ENCODE measurements at places on chromosomes 6 and 20.

GRCh38 chr6:165220045-165220444 lies 89.4 kb downstream of the C6orf118 start:
- DNase-seq: no peak

DNA sequence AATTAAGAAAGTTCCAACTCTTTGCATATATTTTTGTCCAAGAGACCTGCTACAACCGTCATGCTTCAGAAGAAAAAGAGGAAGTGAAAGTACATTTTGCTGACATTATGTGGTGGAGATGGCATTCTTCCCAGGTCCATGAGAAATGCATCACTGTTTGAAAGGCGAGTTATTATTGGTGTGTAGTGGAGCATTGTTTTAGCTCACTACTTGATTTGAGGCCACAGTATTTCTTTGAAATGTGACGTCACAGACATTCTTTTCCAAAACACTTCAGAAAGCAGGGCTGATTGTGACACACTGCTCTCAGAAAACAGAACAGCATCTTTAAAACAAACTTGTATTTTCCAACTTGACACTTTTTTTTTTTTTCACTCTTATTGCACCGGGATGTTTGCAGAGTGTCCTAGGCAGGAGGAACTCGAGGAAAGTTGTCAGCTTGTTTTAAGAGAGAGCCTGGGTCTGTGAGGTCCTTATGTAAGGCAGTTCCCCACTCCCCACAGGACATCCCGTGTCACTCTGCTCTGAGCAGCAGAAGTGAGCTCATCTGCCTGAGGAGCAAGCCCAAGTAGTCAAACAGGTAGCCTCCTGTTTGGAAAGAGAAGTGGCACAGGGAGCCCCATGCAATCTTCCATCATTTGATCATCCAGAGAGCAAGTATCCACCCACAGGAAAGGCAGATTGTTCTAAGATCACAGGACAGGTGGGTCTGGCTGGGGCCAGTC lies 1.1 kb downstream of the SPTLC3 start:
- no peak for DNase-seq

GRCh38 chr6:82144852-82145340 lies 102.6 kb downstream of the IBTK start:
- DNase-seq: no peak

- DNase-seq: no peak
Observed at GRCh38 chr6:35599761-35600658, 87.3 kb upstream of the TULP1 start.

DNA sequence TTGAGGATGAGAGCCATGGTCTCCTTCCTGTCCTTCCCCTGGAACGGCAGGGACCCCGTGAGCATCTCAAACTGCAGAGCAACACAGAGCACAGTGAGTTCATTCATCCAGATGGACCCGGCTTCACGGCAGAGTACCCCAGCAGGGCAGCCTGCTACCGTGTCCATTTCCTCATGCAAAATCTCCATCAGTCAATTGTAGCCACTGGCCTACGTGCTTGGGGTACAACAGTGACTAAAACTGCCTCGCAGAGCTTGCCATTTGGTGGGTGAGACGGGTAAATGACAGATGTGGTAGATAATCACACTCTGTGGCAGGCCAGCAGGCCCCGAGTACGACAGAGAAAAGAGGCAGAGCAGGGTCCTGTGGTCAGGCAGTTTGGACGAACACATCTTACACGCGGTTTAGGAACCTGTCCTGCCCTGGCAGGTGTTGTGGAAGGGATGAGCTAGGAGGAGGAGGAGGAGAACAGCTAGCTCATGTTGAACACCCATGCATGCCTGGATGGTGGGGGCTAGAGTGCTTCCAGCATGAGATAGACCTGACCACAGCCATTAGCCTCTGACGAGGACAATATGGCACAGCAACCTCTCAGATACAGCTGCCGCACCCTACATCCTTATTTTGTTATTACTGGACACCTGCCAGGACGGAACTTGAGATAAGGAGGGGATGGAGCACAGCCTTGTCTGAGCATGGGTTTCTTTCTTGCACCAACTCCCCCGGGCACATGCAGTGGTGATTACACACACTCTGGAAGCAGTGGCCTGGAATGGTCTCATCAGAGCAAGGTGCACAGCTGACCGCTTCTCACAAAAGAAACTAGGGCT lies 95.6 kb downstream of the RAMACL start:
- no peak for DNase-seq

DNA sequence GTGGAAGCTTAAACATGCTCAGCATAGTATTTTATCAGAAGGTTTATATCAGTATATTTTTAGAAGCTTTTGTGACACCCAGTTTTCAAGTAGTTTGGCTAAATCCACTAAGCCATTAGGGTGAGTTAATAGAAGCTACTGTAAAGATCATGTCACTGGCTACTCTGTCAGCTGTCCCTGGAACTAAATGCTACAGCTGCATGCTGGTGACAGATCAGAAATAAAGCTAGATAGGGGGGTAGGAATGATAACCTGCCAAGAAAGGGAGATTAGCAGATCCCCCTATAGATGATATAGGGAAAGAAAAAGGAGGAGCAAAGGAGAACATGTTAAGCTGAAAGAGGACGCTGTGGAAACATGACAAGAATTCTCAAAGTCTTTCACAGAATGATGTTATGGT lies 363.2 kb downstream of the QKI start:
- no peak for DNase-seq

DNA sequence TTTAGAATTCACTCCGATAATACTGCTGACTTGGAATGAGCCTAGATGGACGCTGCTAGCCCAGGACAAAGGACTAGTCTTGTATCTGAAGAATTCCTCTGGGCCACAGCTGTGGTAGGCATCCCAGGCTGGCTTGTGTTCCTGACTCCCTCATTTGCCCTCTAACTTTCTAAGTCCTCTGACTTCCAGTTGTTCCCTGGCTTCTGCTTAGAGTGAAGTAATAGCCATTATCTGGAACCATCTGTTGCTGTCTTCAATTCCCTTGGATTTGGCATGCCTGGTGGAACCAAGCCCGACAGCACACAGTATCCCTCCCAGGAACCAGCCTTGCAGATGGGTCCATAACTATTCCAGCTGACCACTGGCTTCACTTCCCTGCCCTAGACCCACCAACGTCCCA lies 376.0 kb downstream of the SYNE1 start:
- DNase-seq: no peak

DNA sequence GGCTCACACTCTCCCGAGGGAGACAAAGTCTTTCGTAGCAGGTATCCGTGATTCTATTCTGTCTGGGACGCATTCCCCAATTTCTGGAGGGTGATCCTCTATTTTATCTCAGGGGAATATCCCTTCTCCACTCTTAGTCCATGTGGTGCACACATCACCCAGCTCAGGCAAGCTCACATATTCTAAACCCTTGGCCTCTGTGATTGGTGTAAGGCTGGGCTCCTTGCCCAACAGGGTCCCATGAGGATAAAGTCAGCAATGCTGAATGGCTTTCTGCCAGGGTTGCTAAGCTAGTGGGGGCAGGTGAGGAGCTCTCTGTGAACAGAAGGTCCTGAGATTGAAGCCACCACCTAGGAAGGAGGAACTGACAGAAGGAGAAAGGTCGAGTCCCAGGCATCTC lies 137.2 kb downstream of the CDH26 start:
- DNase-seq: no peak

DNA sequence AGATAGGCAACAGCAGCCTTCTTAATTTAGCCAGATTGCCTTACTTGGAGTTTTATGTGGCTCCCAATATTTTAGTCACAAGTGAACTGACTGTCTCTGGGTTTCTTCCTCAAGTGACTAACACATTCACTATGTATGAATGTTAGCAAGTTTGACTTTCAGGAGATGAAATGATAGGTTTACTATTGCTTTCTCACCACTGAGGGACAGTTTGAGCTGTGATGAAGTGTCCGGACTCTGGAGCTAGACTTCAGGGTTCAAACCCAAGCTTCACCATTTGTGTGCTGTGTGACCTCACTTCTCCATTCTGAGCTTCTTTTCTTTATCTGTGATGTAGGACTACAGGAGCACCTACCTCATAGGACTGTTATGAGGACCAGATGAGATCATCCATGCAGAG lies 8.2 kb downstream of the DHX35 start:
- no peak for DNase-seq

DNA sequence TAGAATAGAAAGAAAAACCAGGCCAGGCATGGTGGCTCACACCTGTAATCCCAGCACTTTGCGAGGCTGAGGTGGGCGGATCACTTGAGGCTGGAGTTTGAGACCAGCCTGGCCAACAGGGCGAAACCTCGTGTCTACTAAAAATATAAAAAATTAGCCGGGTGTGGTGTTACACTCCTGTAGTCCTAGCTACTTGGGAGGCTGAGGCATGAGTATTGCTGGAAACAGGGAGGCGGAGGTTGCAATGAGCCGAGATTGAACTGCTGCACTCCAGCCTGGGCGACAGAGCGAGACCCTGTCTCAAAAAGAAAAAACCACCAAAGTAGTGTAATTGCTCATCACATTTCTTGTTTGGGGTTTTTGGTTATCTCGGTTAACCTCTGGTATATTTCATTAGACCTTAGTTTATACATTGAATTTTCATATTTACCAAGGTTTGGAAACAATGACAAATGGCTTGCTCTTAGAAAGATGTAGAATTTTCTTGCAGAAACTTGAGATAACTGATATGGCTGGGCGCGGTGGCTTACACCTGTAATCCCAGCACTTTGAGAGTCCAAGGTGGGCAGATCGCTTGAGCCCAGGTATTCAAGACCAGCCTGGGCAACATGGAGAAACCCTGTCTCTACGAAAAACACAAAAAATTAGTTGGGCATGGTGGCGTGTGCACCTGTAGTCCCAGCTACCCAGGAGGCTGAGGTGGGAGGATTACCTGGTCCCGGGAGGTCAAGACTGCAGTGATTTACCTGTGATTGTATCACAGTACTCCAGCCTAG lies 14.2 kb downstream of the ITCH start:
- DNase-seq: no peak

DNA sequence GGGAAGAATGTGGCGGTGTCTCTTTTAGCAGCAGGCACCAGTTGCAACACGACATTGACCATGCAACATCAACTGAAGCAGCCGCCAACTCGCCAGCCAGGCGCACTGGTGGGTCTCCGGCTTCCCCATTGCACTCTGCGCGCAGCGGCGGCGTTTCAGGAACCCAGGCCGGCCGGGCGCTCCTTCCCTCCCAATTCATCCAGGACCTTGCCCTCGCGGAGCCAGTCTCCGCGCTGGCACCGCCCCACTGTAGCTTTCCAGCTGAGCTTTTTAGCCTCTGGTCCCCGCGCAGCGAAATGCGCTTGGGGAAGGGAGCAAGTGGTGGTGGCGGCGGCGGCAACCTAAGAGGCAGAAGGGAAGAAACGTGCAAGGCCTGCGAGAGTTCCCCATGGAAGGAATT lies 297.9 kb upstream of the RIMS1 start:
- no peak for DNase-seq

DNA sequence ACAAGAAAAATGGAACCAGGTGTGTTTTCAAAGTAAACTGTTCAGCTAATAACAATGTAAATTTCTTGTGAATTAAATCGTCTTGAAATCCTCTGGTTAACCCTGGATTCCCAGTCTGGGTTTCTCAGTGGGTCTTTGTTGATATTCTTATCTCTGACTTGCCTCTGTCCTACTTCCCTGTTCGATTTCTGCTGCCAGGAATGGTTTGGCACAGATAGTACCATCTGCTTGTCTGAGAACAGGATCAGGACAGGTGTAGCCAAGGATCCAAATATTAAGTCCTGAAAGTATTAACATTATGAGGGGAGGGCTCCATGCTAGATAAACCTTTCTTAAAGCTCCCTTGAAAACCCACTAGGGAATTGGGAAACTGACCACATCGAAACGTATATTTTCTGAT lies 30.1 kb downstream of the ARFGEF2 start:
- no peak for DNase-seq

DNA sequence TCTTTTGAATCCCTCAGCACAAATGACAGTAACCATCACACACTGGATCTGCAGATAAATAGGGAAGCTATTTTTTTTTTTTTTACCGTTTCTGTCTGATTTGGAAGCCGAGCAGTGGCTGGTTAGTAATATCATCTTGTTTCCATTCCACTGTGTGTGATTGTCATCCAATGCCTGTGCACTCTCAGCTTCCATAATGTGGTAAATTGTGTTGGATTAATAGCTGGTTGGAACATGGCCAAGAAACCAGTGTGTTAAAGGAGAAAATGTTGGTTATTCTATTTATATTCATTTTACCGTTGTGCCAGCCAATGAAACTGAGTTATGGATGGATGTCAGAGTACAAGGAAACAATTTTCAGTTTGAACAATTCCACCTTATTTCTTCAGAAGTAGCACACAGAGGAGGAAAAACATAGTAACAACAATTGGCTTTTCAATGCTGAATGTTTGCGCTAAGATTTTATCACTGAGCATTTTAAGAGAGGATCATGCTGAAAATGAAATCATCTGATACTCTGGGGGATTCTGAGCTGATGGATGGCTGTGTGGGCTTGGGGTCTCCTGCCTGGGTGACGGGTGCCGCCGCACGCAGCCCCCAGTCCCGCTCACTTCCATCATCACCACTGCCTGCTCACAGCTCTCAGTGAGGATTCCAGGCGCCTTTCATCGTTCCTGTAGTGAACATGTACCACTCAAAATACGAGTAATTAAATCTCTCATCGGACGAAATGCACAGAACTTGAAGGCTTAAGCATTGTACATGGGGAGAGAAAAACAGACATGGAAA lies 40.7 kb upstream of the EXOC2 start:
- no peak for DNase-seq

DNA sequence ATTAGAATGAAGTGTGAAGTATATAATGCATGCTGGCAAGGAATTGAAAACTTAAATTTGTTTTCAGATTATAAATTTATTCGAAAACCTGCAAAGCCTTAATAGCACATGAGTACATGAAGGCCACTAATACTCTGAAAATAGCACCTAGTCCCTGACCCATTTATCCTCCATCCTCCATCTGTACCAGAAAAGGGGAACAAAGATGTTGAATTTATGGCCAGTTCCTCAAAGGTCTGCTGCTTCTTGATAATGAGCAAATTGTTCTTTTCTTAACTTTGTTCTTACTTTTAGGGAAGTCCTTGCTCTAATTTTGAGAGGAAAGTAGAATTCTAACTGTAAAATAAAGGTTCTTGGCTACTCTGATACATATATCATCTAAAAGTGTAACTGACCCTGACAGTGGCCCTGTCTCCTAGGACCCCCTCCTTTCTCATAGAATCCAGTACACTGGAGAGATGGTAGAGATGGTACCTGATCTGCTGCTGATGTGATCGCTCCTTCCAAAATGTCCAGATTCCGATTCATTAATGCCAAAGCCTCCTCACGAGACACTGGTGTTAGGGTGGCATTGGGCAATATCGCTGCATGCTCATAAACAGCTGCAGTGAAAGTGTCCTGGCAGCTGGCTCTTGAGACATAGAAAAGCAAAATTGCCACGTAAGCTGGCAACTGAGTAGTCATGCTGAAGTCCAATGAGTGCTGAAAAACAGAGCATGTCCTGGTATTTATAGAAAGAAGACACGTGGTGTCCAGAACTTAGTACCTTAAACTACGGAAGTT lies at the start of gene VNN1:
VNN1 (minus strand) TSS at position 704 of the 783 bp plus-strand sequence; CDS start at position 684, 20 bp downstream.
- DNase-seq: no peak
